ENCODE measurements at places on chromosomes 11 and 22. TPM values are rescaled to one million over a fixed set of nuclear protein-coding genes. Genes with fewer than 3 reads are reported as not detected.

The POU2AF3 gene
- not detected for total RNA-seq

The CCDC15 gene
- 6.8 TPM for total RNA-seq

DNA sequence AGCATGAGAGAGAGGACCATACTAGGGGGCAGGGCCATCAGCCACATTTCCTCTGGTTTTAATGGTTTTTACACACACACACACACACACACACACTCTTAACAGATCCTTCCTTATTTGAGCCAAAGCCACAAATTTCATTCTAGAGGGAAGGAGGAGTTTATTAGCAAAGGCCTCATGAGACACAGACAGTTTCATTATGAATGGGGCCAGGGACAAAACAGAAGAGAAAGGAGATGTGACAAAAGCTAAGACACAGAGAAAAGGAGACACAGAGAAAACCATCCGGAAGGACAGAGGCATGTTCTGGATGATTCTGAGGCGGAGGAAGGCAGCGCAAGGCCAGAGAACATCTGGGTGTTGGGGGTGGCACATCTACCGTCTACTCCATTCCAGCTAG, 32.2 kb upstream of the ARFGAP3 start:
- no peaks in the 10 kb centered on the region for H3K27me3 ChIP-seq
- no peak for DNase-seq
- peak overlapping the region; percentile 68 for H3K4me3 ChIP-seq
- H3K4me1 ChIP-seq: peaks cover 55% of the 10 kb centered on the region
- peak overlapping the region; percentile 31 for H3K27ac ChIP-seq

DNA sequence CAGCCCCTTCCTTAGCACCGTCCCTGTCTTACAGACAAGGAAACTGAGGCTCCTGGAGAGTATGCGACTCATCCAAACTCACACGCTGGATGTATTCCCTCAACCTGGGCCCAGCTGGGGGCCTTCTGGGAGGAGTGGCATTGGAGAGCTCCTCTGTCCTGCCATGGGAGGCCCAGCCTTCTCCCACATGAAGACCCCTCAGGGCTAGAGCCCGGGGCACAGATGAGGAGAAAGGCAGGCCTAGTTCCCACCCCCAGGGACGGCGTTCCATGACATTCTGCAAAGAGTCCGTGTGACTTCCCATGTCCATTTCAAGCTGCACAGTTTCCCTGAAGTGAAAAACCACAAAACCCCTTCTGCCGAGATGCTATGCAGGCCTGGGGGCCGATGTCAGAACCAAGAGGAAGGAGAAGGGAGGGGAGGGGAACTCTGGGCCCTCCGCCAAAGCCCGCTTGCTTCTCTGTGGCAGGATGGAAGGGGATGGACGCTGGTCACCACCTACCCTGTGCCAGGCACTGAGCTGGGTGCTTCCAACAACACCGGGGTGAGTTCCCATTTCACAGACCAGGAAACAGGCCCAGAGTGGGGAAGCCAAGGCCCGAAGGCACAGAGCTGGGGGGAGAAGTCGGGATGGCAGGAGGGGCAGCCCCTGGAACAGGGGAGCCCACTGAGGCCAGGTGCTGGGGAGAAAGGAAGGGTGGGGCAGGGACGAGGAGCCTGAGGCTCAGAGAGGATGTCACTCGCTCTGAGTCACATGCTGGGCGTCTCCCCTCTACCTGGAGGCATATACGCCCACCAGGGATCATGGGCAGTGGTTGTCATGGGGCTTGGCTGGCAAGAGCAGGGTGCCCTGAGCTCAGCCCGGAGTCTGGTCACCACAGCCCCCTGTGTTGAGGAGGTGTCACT, 15.7 kb downstream of the RAC2 start:
- H3K4me1 ChIP-seq: peaks cover 82% of the 10 kb centered on the region
- H3K27me3 ChIP-seq: no peaks in the 10 kb centered on the region
- H3K27ac ChIP-seq: peak overlapping the region; percentile 99
- peak overlapping the region; percentile 84 for H3K4me3 ChIP-seq

DNA sequence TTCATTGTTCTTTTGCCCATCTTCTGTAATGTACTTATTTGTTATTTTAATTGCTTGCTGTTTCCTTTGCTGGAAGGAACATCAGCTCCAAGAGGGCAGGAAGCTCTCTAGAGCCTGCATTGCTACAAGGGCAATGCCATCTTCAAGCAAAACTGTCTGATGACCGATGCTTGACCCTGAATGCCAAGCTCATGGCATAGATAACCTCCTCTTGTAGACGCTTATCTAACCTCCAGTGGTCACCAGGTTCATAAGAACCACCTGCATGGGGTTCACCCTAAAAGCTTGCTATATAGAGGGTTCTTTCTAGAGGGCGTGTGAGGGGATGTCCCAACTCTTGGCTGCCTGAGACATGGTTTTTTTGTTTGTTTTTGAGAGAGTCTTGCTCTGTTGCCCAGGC, 16.5 kb downstream of the FADS3 start:
- no peaks in the 10 kb centered on the region for H3K27me3 ChIP-seq
- no peak overlapping the region for H3K4me3 ChIP-seq
- no peaks in the 10 kb centered on the region for H3K36me3 ChIP-seq
- DNase-seq: no peak
- no peaks in the 10 kb centered on the region for H3K4me1 ChIP-seq

GRCh38 chr11:67268962-67269268, 2.6 kb downstream of the GRK2 start:
- H3K4me3 ChIP-seq: peak overlapping the region; percentile 99
- H3K27ac ChIP-seq: peak overlapping the region; percentile 99
- peaks cover 66% of the 10 kb centered on the region for H3K4me1 ChIP-seq
- DNase-seq: no peak
- H3K36me3 ChIP-seq: peaks cover 17% of the 10 kb centered on the region
- H3K27me3 ChIP-seq: no peaks in the 10 kb centered on the region

DNA sequence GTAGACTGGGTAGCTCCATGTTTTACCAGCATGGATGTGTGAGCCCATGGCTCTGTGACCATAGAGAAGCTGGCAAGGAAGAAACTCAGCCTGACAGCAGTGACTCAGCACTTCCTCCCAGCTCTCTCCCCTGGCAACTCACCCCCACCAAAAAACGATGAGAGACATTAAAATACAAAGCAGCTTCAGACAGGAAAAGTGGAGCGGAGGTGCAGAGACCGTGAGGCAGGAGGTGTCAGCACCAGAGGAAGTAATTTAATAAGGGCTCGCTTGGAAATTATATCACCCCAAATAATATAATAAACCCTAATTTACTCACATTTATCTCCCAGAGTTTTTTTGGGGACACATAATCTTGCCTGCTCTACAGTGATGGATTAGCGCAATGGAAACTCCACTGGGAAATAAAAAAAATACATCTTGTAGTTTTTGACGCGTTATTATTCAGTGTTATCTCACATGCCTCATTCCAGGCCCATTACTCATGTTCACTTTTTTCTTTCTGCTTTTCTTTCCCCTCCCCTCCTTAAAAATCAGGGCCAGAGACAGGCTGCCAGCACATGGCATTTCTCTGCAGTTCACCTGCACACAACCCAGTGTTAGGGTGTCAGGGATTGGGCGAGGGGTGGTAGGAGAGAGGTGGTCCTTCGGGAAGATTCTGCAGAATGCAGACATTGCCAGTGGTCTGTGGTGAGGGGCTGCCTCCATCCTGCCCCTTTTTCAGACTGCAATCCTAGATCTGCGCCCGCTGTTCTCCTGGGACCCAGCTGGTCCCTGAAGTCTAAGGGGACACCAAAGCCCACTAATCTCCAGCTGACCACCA, 170.8 kb downstream of the BUD13 start:
- H3K27ac ChIP-seq: no peak overlapping the region
- no peaks in the 10 kb centered on the region for H3K36me3 ChIP-seq
- peaks cover 20% of the 10 kb centered on the region for H3K27me3 ChIP-seq

Data from natural killer cell treated with Interleukin-12 subunit alpha and Interleukin-12 subunit beta and Interleukin-15 and Interleukin-18, amount 100 ng/mL, for 72 hours (primary cell).